ENCODE measurements at places on chromosomes 3 and 15. TPM values are rescaled to one million over a fixed set of nuclear protein-coding genes. Genes with fewer than 3 reads are reported as not detected.

Gene CSPG4
- 0.10 TPM for total RNA-seq

DNA sequence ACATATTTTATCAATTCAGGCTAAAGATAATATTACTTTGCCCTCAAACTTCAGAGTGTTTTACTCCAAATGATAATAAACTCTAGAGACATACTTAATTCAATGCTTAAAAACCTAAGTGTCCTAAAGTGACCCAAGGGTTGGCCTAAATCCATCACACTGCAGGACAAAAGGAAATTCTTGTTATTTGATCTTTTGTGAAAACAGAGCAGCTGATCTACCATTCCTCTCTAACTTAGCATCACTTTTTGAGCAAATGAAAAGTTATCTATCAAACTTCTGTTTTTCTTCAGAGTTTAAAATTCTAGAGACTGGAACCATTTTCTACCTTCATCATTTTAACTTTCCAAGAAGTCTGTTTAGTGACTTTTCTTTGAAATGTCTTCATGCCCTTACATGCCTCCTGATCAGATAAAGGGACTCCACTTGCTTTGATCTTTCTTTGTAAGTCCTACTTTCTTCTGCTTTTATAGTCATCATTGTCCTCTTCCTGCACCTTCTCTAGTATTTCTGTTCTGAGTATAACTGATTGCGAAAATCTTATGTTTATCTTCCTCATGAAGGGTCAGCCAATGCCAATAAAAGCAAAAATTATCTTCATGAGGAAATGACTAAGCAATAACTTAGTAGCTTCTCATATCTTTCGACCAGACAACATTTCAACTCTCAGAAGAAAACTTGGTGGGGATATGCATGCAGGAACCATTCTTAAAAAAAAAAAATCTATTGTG lies 378.7 kb upstream of the TGFBR2 start:
- DNase-seq, result peak; percentile 62

GRCh38 chr15:81101894-81102815 lies 31.9 kb upstream of the CFAP161 start:
- no peak for DNase-seq

Gene CHRD
- 0.07 TPM for total RNA-seq

Gene LOXL1
- 10.4 TPM for total RNA-seq

Gene SI
- not detected for total RNA-seq

- no peak for DNase-seq
Observed at GRCh38 chr3:11538581-11538980, 105.1 kb downstream of the VGLL4 start.

DNA sequence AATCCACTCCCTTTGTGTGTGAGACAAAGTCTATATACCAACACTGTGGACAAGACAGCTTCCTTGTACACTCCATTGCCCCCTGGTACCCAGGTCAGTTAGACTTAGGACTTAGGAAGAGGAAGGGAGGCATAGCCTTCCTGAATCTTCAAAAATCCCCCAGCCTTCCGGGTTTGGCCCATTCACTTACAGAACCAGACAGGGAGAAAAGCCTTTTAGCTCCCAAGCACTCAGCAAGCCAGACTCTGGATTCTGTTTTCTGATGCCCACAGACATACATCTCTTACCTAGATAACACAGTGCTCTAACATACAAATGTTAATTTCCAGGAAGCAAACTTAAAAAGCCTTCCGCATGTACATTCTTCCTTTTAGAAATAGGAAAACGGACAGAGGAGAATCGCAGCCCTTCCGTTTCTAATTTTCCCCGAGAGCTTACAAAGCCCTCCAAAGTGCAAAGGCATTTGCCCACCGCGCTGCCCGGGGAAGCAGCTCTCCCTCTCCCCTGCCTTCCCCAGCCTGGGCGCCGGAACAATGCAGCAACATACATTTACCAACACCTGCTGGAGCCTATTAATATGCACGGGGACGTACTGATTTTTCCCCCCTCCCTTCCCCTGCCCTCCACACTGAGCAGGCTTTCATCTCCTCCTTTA lies 442.0 kb downstream of the MAGI1 start:
- no peak for DNase-seq

Gene C3orf85
- not detected for total RNA-seq

- DNase-seq, result no peak
Observed at GRCh38 chr3:140931016-140931454, 10.6 kb upstream of the SLC25A36 start.

- no peak for DNase-seq
Observed at GRCh38 chr15:62927836-62928235, 114.7 kb upstream of the TPM1 start.

Gene THBS1
- 0.35 TPM for total RNA-seq

DNA sequence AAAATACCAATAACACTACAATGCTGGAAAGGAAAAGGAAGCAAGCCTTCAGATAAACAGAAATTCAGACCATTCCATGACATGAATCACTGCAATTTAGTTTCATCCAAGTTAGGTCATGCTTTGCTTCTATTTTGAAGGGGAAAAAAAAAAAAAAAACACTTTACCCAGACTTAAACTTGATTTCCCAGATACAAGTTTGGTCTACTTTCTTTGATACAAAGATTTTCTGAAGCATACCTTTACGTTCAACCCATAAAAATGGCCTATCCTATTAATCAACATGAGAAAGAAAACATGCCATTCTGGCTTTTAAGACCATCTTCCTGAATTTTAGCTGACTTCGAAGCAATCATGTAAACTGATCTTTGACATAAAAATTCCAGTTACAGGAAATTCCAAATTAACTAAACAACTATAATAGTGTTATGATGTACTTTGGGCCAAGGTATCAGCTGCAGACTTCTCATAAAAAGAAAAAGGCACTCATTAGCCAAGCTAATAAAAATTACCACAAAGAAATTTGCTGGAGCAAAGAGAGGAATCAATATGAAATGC lies 12.6 kb downstream of the OSBPL10 start:
- DNase-seq, result no peak

Gene GOLGA8R
- 1.2 TPM for total RNA-seq

DNA sequence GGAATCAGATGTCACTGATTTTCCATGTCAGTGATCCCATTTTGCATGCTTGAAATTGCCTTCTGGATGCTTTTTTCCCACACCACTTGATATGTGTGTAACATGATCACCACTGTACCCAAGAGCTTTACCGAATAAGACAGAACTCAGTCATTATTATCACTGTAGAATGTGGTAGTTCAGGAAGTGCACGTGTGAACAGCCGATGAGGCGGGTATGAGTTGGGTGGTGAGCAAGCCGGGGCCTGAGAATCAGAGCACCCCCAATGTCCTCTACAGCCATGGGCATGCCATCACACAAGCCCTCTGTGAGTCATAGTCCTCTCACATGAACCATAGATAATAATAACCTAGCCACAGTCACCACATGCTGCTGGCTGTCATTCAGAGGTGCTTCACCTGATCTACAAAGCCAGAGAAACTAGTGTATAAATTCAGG lies 470.8 kb downstream of the SOX2 start:
- DNase-seq, result no peak

DNA sequence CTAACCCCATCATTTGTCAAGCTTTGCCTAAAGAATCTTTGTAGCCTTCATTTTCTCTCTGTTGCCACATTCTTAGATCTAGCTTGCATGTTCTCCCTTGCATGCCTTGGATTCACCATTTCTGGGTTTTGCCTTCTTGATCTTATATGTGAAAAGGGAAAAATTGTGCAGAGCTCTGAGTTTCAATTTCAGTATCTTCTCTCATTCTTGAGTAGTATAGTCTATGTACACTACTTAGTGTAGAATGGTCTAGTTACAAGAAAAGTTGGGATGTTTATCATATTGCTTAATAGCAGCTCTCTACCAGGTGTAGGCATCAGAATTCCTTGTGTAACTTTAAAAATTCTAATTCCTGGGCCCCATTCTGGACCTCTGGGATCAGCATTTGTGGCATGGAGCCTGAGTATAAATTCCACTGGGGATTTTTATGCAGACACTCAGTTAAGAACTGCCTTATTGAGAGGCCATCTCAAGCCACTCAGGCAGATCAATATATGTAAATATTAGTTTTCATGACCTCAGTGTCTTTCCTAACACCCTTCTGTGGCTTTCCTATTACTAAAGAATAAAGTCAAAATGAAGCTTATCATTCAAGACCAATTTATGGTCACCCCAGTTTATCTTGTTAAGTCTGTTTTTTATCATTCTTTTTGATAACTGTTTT lies 23.4 kb downstream of the GTF2E1 start:
- no peak for DNase-seq

DNA sequence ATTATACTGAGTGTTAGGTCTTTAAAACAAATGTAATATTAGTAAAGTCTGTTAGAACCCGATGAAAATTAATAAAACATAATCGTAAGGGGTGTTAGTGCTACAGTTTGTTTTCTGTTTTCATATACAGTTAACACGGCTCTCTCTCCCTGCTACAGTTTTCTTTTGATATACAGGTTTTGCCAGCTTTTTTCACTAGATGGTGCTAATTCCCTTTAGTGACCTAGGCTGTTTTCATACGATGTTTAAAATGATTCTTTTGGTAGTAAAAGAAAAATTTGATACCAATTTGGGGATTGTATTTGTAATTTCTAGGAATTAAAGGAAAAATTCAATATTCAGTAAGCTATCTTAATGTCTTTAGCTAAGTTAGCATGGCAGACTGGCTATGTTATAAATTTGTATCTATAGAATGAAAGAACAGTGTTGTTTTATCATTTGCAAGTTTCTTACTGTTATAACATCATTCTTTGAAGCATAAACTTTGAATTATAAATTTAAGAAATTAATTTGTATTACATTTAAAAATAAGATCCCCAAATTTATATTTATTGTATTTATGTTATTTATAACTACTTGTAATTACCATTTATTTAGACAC lies 11.5 kb downstream of the APH1B start:
- DNase-seq, result peak; percentile 45

- DNase-seq, result no peak
Observed at GRCh38 chr3:127036209-127037020, 53.5 kb downstream of the PLXNA1 start.

Measured in NCI-H460 (cell line).